ENCODE measurements at places on chromosomes 4 and X. TPM values are rescaled to one million over a fixed set of nuclear protein-coding genes. Genes with fewer than 3 reads are reported as not detected.
A peak's percentile ranks its signal among the peaks of the same experiment; 100 is the strongest.

DNA sequence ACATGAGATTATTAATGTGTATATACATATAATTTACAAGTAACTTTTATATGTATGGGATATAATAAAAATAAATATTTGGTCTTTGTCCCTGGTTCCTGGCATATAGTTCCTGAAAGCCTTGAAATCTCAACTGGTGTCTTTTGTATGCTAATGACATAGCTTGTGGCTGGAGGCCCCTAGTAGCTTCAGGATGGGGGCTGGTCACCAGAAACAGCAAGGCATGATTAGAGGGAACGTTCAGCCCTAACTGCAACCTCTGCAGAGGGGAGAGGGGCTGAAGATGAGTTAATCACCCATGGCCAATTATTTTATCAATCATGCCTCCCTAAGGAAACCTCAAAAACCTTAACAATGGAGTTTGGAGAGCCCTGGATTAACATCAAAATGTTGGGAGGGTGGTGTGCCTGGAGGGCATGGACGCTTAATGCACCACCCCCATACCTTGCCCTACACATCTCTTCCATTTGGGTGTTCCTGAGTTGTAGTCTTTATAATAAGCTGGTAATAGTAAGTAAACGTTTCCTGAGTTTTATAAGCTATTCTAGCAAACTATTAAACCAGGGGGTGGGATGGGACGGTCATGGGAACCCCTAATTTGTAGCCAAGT is 21.3 kb downstream of the PIN4 start:
- no peak overlapping the region for H3K4me3 ChIP-seq
- no peak for DNase-seq
- no peak overlapping the region for H3K27ac ChIP-seq
- no peaks in the 10 kb centered on the region for H3K27me3 ChIP-seq

The BMP3 gene
- total RNA-seq, result 35.4 TPM

The CAMK2D gene
- 78.1 TPM for total RNA-seq

The PLAC1 gene
- not detected for total RNA-seq

The STATH gene
- total RNA-seq, result not detected

GRCh38 chr4:57074744-57075143 is 35.4 kb downstream of the IGFBP7 start:
- peak overlapping the region; percentile 38 for H3K27ac ChIP-seq
- no peak overlapping the region for H3K4me3 ChIP-seq
- no peaks in the 10 kb centered on the region for H3K36me3 ChIP-seq
- peaks cover 44% of the 10 kb centered on the region for H3K4me1 ChIP-seq
- no peak for DNase-seq
- H3K27me3 ChIP-seq, result no peaks in the 10 kb centered on the region

DNA sequence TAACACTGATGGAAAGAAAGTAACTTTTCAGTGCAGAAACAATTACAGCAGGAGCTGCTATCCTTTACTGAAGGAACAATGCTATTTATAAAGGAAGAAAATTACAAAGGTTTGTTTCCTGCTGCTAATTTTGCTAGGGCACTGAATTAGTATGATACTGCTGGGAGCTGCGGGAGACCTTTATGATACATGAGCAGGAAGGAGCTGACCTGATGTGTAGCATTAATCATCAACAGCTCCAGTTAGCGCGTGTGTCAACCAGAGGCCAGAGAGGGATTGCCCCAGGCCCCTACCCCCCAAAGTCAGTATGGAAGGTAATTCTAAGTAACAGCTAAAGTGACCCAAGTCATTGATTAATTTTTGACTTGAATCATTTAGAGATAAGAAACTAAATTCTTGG is 728.9 kb downstream of the PCDH18 start:
- H3K4me1 ChIP-seq, result no peaks in the 10 kb centered on the region
- no peaks in the 10 kb centered on the region for H3K27me3 ChIP-seq
- no peak overlapping the region for H3K27ac ChIP-seq
- no peak overlapping the region for H3K4me3 ChIP-seq
- DNase-seq, result no peak
- no peaks in the 10 kb centered on the region for H3K36me3 ChIP-seq

- H3K4me1 ChIP-seq, result no peaks in the 10 kb centered on the region
- no peak for DNase-seq
- H3K27me3 ChIP-seq, result no peaks in the 10 kb centered on the region
- no peak overlapping the region for H3K27ac ChIP-seq
Observed at GRCh38 chrX:19617550-19617949, 102.2 kb upstream of the MAP3K15 start.

The ERCC6L gene
- not detected for total RNA-seq

- no peaks in the 10 kb centered on the region for H3K4me1 ChIP-seq
- H3K27ac ChIP-seq, result no peak overlapping the region
- H3K27me3 ChIP-seq, result no peaks in the 10 kb centered on the region
- no peaks in the 10 kb centered on the region for H3K36me3 ChIP-seq
Observed at GRCh38 chr4:121980643-121981042, 28.8 kb upstream of the TRPC3 start.
